ENCODE measurements at places on chromosomes 2 and 18. TPM values are rescaled to one million over a fixed set of nuclear protein-coding genes. Genes with fewer than 3 reads are reported as not detected.

DNA sequence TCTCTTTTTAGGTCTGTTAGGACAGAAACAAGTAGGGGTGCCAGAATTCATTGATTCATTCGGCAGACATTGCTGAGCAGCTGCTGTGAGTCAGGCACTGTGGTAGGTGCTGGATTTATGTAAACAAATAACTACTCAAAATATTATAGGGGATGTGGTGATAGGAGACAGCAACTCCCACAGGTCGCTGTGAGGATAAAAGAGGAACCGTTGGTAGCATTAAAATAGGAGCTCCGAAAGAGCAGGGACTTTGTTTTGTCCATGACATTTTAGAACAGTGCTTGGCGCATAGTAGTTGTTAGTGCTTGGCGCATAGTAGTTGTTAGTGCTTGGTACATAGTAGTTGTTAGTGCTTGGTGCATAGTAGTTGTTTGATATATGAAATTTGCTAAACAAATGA is 29.2 kb downstream of the ATP6V1C2 start:
- no peak for DNase-seq

The GBX2 gene
- 15.3 TPM for total RNA-seq

GRCh38 chr2:157056200-157056676 is 201.3 kb upstream of the GALNT5 start:
- DNase-seq, result no peak

DNA sequence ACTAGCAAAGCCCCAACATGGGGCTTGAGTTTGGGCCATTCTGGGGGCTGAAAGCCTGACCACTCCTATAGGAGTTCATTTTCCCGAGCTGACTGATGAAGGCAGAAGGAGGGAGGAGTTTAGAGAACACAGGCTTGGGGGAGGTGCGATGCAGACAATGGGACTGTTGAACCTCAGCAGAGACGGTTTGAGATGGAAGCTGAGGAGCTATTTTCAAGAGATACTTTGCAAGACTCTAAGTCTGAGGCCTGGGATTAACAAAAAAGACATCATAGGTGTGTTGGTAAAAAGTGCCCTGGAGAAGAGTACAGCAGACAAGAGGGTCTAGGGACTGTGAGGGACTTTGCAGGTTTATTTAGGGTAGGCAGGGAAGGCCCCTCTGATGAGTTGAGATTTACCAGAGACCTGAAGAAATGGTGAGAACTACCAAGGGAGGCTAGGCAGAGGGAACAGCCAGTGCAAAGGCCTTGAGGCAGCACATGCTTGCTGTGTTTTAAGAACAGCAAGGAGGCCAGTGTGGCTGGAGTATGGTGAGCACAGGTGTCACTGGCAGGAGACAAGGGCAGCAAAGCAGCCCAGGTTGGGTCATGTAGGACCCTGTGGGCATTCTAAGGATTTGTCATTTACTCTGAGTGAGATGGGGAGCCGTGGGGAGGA is 31.6 kb downstream of the PCBP1 start:
- DNase-seq, result peak; percentile 43

DNA sequence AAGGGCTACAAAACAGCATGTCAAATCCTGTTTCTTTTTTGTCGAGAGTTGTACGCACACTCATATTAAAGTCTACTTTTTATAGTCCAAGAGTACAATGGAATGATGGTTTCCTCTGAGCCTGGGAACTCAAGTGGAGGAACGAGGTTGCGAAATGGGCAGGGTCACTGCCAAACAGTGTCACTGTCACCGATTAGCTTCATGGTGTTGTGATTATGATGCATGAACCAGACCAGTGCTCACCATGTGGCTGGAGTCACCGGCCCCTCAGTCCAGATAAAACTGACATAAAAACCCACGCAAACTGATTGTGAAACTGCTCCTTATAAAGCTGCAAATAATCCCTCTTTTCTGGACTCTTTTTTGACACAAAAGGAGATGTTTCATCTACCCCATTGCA is 122.0 kb downstream of the COPS8 start:
- no peak for DNase-seq

The PRKAG3 gene
- not detected for total RNA-seq

The ZNF892 gene
- 10.8 TPM for total RNA-seq

The SRD5A2 gene
- total RNA-seq, result 0.05 TPM

DNA sequence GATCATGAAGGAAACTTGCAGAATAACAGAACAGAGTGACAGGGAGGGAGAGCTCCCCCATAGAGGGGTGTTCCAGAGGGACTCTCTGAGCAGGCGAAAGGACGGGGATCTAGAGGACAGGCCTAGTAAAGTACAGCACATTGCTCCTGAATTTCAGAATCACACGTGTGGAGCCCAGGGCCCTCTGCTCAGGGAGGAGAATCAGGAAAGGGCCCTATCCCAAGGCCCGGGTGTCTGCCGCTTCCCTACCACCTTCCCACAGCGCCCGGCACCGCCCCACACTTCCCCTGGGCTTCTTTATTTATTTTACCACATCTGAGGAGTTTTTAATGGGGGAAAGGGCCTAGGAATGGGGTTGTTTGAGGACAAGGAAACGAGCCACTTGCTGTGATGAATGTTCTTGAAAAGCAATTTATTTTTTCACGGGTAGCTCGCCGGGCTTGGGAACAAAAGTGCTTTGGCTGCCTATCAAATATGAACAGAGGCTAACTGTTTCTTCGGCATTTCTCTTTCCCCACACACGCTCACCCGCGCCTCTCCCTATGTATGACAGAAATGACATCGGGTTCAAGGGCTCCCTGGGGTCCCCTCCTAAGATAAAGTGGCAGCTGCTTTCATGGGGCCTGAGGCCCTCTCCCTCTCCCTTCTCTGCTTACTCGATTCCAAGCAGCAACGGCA is 79.3 kb upstream of the GLI2 start:
- no peak for DNase-seq

Data from WTC11 (cell line).